ENCODE measurements at places on chromosomes 1 and 21.

- no peak for DNase-seq
Measured at GRCh38 chr1:212979340-212980122, 29.2 kb downstream of the VASH2 start.

GRCh38 chr1:224740685-224741052 lies 124.6 kb downstream of the CNIH3 start:
- DNase-seq: no peak

DNA sequence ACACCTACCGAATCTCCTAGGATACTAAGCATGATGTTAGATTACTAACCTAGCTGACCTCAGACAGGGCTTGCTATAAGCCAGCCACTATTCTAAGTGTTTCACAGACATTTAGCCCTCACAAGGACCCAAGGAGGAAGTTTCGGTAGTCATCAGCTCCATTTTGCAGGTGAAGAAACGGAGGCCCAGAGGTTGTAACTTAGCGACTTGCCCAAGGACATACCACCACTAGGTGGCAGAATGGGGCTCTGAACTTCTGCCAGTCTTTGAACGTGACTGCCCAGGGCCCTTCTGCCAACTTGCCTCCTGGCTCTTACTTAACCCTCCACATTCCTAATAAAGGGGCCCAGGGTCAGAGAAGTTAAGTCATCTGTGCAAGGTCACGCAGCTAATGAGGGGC lies 283.5 kb downstream of the C1orf94 start:
- DNase-seq: peak; percentile 31

- DNase-seq: peak; percentile 22
Measured at GRCh38 chr1:192579010-192579738, 3.6 kb downstream of the RGS1 start.

GRCh38 chr1:171142416-171143385 lies 42.4 kb upstream of the FMO2 start:
- DNase-seq: no peak

DNA sequence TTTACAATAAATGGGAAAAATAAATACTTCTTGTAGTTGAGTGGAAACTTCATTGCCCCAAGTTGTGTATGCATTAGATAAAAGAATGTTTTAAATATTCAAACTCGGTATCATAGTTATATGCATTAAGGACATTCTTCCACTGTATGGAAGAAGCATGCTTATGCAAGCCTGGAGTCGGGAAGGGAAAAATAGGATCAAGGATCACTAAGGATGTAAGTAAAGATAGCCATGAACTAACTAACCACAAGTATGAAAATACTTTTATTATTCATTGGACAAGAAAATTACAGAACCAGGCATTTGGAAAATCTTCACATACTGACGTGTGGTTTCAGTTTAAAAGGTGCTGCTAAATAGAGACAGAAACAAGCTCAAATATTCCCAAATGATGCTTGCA lies 26.9 kb upstream of the DPYD start:
- no peak for DNase-seq

- DNase-seq: no peak
Measured at GRCh38 chr1:91511386-91511785, 10.7 kb downstream of the CDC7 start.

DNA sequence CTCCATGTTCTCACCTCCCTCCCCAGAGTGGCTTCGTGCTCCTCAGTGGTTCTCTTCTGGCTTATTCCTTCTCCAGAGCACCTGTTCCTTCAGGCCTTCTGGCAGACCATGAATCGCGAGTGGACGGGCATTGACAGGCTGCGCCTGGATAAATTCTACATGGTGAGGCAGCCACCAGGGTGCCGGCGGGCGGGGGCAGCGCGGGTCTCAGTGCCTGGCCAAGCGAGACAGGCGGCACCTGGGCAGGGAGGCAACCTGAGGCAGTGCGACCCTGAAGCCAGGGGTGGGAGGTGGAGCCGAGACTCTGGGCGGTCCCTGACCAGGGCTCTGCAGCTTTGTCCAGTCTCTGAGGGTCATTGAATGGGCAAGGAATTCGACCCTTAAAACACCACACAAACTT lies 3.9 kb downstream of the RRP1 start:
- DNase-seq: no peak

DNA sequence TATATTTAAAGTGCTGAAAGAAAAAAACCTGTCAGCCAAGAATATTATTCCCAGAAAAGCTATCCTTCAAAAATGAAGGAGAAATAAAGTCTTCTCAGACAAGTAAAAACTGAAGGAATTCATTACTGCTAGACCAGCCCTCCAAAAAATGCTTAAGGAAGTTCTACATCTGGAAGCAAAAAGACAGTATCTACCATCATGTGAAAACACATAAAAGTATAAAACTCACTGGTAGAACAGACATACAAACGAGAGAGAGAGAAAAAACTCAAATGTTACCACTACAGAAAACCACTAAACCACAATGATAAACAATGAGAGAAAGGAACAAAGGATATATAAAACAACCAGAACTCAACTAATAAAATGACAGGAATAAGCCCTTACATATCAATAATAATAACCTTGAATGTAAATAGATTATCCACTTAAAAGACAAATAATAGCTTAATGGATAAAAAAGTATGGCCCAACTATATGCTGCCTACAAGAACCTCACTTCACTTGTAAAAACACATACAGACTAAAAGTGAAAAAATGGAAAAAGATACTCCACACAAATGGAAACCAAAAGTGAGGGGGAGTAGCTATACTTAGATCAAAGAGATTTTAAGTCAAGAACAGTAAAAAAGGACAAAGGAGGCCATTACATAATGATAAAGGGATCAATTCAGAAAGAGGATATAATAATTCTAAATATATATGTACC lies 22.0 kb downstream of the NSL1 start:
- DNase-seq: no peak

DNA sequence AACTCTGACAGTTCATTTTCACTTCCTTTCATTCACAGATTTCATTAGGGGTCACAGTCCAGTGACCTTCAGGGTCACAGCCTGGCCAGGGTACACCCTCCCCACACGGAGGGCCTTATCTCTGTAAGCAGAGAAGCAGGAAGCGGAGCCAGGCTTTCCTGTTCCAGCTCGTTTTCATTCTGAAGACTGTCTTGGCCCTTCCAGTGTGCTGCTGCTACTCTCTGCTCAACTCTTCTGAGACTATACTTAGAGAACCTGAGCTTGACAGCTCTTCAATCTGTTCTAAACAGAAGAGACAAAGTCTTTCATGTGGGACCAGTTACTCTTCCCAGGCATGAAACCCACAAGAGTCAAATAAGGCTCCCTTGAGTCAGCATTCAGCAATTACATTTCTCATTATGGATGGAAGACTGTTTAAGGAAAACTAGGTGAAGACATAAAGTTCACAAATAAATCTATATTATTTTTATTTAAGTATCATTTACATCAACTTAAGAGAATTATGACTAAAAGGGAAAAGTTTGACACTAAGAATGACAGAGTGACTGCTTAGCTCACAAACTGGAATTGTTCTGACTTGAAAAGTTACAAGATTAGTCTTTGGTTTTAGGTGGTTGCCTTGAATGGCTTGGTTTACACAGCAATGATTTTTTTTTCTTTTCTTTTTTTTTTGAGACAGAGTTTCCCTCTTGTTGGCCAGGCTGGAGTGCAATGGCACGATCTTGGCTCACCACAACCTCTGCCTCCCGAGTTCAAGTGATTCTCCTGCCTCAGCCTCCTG lies 4.8 kb upstream of the TDRD10 start:
- DNase-seq: peak; percentile 27

DNA sequence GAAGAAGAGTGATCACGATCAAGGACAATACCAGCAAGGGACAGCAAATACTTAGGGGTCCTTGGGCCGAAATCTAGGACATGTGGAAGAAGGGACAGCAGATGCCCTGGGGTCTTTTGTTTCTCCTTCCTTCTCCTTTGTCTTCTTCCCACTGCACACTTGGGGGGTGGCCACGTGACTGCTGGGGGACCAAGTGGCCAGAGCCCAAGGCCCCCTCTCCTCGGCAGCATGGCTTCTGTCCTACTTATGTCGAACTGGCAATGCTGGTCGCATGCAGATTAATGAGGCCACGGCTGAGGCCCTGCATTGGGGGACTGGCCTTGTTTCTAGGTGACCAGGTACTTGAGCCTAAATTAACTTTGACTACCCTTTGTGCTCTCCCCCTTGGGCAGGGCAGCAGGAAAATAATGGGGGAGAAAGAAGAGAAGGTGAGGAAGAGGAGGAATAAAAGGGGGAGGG lies 83.0 kb downstream of the GRIK3 start:
- no peak for DNase-seq

DNA sequence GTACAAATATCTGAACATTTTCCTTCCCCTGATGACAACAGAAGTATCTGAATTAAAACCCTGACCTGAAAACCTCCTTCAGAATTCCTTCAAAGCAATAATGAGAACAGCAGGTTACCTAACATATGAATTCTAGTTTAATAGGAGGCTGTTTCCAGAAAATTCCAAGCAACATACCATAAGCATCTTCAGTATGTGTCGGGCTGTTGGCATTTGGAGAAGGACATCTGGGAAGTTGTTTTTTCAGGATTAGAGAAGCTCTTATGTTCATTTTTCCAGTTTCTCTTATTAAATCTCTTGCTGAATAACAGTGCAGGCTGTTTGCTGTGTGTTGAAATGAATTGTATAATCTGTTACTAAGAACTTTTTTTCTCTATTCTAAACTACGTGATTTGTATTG lies 101.5 kb downstream of the PLA2G4A start:
- no peak for DNase-seq

DNA sequence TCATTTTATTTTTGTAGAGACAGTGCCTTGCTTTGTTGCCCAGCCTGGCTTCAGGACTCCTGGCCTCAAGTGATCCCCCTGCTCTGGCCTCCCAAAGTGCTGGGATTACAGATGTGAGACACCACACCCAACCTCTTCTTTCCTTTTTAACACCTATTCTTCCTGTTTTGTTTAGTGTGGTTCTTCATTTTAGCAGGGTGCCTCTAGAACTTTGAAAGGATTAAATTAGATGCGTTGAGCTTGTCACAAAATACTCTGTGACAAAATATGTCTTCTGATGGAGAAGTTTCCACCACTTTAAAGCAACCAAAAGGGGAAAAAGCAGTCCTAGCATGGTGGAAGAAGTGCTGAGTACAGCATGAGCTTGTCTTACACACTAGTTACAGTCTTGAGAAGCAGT lies 42.0 kb downstream of the CDC14A start:
- peak; percentile 28 for DNase-seq

DNA sequence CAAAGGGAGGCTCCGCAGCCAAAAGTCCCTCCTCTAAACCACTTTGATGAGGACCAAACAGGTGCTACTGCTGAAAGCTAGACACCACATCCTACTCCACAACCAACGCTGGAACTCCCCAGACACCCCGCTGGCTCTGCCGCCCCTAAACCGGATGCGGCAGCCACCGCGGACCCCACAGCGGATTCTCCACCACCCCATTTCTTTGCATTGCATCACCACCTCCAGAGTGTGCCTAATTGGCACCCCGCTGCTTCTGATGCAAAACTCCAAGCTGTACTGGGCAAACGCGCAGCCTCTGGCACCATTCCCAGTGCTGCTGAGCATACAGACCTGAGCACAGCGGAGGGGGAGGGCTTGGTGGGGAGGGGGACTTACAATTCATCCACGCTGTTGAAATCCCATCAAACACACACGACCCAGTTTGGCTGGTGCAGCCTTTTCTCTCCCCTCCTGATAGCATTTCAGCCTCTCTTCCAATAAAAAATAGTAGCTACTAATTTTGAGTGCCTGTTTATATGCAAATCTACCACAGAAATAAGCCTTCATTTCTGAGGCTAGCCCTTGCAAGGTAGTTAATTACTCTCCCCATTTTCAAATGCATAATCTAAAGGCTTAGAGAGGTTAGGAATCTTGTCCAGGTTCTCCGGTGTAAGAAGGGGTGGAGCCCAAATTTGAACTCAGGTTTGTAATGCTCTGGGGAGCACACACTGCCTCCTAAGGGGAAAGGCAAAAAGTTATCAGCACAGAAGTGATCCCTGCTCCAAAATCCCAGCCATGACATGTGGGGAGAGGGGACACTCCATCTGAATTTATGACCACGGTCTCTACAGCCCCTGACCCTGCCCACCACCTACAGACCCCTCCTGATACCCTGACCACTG lies 12.2 kb upstream of the RGS16 start:
- DNase-seq: peak; percentile 84

DNA sequence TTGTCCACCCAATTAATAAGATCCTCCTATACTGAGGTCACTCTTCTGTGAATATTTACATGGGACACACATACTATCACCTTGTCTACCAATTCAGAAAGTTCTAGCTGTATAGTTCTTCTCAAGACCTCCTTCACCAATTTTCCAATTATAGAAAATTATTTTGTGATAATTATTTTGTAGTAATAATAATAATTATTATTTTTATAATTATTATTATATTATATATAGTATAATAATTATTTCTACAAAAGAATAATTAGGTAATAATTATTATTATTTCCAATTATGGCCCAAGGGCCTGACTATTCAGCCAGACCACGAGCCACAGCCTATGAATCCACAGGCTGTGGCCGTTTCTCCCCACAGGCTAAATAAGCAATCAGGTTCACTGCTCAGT lies 164.1 kb upstream of the IGSF21 start:
- no peak for DNase-seq

DNA sequence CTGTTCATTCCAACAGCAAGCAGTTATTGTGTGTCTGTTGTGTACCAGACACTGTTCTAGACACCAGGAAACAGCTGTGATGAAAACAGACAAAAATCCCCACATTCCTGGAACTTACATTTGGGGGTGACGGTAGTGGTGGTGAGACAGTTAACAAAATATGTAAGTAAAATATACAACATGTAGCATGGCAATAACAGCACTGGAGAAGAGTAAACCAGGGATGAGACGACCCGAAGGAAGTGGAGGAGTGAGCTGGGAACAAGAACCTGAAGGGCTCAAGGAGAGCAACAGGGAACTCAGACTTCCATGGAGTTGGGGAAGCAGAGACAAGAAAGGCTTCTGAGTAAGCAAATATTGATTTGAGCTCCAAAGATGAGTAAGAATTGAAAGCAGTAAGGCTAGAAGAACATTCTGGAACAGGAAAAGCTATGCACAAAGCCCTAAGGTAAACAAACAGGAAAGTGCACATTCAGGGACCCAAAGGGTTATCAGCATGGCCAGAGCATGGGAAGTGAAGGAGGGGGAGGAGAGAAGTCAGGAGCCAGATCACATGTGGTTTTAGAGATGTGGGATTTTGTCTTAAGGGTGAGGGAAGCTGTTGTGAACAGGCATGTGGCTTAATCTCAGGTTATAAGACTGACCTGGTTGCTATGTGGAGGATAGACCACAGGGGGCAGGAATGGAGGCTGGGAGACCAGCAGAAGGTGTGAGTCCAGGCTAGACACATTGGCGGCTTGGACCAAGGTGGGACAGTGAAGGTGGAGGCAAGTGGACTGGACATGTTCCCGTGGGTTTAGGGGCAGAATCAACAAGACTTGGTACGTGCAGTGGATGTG lies 7.3 kb downstream of the CSF1 start:
- no peak for DNase-seq

Measured in CD4-positive, alpha-beta T cell treated with Interleukin-17A for 4 hours (primary cell).